ENCODE measurements at places on chromosomes 6 and 20. TPM values are rescaled to one million over a fixed set of nuclear protein-coding genes. Genes with fewer than 3 reads are reported as not detected.

- no peak for DNase-seq
These were observed 94.9 kb upstream of the TMEM30A start for GRCh38 chr6:75379536-75379935.

DNA sequence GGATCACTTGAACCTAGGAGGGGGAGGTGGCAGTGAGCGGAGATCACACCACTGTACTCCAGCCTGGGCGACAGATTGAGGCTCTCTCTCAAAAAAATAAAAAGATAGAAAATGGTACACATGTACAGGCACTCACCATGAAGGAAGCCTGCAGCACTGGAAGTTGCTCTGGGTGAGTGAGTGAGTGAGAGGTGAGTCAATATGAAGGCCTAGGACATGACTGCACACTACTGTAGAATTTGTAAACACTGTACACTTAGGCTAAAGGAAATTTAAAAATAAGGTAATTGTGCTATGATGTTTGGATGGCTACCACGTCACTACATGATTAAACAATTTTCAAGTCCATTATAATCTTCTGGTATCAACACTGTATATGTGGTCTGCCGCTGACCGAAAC lies 216.2 kb downstream of the FOXC1 start:
- DNase-seq, result no peak

DNA sequence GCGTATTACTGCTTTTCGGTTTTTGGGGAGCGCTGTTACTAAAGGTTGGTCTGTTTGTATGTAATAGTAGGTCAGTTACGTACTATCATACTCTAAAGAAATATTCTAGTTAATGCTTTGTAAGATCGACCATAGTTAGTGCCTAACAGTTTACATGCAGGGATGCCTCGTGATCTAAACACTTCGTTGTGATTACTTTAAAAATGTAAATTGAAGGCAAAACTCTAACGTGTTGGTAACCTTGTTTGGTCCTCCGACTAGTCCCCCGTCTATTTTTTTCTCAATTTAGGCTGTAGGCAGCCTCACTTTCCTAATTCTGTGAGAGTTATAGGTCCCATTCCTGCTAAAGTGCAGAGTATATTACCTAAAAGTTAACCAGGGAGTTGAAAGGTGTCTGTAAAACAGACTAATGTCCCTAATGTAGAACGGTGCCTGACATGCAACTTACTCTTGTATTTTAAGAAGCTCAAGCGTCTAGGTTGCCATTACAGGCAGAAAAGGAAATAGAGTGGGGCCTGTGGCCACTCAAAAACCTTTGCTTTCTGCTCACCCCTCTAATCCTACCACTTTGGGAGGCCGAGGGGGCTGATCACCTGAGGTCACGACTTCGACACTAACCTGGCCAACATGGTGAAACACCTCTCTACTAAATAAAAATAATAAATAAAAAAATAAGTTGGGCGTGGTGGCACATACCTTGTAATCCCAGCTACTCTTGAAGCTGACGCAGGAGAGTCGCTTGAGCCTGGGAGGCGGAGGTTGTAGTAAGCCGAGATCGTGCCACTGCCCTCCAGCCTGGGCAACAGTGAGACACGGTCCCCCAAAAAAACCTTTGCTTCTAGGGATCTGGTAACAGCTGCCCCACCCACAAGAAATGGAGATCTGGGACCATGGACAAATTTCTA lies 37.8 kb downstream of the HFE start:
- DNase-seq, result no peak

The TMC2 gene
- 0.15 TPM for total RNA-seq

The SLC17A9 gene
- 2.1 TPM for total RNA-seq

- no peak for DNase-seq
These were observed 69.0 kb downstream of the AFG1L start for GRCh38 chr6:108363889-108364313.

DNA sequence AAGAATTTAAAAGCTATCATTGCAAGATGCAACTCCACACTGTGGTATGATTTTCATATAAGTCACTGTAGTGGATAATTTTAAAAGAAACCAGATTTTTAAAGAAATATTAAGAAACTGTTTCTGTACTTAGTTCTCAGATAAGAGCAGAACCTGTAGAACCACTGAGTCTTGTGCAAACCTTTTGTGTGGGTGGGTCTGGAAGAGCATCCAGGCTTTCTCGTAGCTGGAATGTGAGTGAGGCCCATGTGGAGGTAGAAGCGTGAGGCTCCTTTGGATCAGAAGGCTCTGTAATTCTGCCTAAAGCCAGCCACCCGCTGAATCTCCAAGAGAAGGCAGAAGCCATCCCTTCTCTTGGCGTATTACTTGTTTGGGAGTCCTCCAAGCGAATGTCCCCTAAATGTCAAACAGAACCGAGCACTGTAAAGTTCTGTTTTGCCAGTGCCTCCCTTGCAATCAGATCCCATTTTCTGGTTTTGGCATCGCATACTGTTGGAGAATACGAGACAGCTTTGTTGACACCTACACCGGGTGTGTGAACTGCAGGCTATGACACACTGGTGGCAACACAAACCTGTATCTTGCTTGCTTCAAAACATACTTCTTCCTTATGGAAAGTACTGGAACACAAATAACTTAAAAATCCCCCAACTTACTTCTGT lies 188.7 kb downstream of the FOXC1 start:
- no peak for DNase-seq

DNA sequence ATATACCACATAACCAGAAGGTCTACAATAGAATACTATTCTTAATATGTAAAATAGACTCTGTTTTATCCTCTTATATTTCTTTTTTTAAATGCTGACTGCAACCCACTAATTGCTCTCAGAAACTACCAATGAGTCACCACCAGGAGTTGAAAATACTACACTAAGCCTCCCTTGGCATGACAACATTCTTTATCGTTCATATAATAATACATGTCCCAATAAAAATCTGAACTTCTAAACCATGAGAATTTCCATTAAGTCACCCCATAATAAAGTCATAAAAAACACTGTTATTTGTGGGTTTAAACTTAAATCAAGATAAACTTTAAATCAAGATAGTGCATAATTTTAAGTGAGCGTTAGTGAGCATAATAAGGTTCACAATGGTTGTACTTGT lies 4.2 kb downstream of the HACE1 start:
- no peak for DNase-seq

GRCh38 chr6:33740204-33740608 lies 6.5 kb downstream of the IP6K3 start:
- DNase-seq, result no peak

GRCh38 chr20:10824750-10825500 lies 151.1 kb upstream of the JAG1 start:
- DNase-seq, result no peak

DNA sequence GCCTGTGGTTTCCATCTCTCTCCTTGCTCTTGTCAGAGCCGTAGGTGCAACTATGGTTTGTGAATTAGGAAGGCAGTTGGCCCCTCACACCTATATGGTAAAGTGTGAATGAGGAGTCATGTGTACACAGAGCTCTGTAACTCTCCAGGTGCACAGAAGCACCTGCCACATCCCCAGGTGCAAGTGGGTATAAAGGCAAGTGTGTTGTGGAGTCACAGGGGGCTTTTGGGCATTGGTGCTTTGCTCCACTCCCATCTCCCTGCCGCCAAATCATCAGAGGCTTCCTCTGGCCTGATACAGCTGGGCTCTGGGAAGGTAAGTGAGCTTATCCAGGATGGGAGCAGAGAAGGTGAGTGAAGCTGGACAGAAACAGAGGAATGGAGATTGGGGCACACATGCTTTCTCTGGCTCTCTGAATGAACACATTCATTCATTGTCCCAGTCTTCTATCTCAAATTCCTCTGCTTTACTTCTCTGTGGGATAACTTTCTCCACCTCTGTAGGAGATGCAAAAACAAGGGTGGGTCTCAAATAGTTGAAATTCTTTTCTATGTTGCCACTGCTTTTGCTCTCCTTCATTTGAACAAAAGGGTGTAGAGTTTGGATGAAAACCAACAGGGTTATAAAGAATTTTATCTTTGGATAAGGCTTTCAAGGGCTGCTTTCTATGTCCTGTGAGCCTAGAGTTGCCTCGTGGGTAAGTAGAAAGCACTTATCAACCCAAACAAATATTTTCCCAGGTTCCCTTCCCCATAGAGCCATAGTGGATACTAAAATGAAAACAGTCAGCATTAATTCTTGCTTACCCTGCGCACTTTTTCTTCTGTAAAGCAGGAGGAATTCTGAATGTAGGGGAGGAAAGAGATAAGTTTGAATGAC lies 45.0 kb upstream of the RIPOR2 start:
- DNase-seq, result no peak

The CLVS2 gene
- not detected for total RNA-seq
